ENCODE measurements at places on chromosomes 13 and 19.

- DNase-seq, result no peak
Observed at GRCh38 chr13:99639126-99639525, 137.9 kb downstream of the TM9SF2 start.

- DNase-seq, result no peak
Observed at GRCh38 chr19:19445911-19446361, 40.5 kb downstream of the GATAD2A start.

GRCh38 chr19:32174386-32175113 lies 170.9 kb upstream of the ZNF507 start:
- no peak for DNase-seq

GRCh38 chr19:23343434-23344010 lies 51.7 kb downstream of the ZNF91 start:
- DNase-seq, result no peak

- no peak for DNase-seq
Observed at GRCh38 chr19:30920222-30920621, 429.0 kb downstream of the TSHZ3 start.

- no peak for DNase-seq
Observed at GRCh38 chr13:57739089-57739488, 107.5 kb downstream of the PCDH17 start.

GRCh38 chr13:108346376-108346775 lies 76.9 kb downstream of the TNFSF13B start:
- no peak for DNase-seq

- no peak for DNase-seq
Observed at GRCh38 chr13:71021825-71022422, 845.1 kb downstream of the DACH1 start.

GRCh38 chr19:18274219-18274780 lies at the start of gene IQCN:
TSS of gene IQCN (minus strand) at chr19:18274452. CDS start at chr19:18269478, 4,974 bp downstream.
- no peak for DNase-seq

GRCh38 chr19:17025991-17026658 lies 485 bp downstream of the CPAMD8 start:
- DNase-seq, result no peak

All from activated naive CD4-positive, alpha-beta T cell treated with anti-CD3 and anti-CD28 coated beads, Interleukin-2, amount 50 U/mL, for 16 hours (primary cell).